ENCODE measurements at places on chromosomes 3 and 15.
A peak's percentile ranks its signal among the peaks of the same experiment; 100 is the strongest.

DNA sequence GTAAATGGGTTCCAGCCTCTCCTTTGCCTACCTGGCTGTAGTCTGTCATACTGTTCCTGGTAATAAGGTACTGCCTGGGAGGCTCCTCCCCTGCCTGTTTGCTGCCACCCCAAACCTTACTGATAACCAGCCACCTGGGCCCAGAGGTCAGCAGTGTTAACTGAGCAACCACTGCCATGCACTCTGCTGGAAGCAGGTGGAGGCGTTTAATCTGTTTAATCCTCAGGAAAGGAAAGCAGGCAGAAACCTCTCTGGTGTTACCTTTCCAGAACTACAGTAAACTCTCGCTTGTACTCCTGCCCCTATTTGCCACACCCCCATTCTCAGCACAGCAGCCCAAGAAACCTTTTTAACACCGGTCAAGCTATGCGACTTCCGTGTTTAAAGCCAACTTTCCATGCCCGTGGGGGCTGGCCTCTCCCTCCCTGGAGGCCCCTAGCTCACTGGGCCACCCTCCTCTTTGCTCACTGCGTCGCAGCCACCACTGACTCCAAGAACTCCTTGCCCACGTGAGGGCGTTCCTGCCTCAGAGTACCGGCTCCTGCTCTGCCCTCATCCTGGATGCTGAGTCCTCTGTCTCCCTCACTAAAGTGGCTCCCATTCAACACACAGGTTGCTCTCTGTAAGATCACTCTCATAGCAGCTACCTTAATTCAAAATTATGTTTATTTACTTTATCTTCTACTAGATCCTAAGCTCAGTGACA, 8.3 kb downstream of the BDH1 start:
- DNase-seq = no peak

- DNase-seq = no peak
These were observed 110.1 kb upstream of the LMOD3 start for GRCh38 chr3:69232482-69232881.

GRCh38 chr15:90306560-90306959, 41.1 kb downstream of the NGRN start:
- no peak for DNase-seq

DNA sequence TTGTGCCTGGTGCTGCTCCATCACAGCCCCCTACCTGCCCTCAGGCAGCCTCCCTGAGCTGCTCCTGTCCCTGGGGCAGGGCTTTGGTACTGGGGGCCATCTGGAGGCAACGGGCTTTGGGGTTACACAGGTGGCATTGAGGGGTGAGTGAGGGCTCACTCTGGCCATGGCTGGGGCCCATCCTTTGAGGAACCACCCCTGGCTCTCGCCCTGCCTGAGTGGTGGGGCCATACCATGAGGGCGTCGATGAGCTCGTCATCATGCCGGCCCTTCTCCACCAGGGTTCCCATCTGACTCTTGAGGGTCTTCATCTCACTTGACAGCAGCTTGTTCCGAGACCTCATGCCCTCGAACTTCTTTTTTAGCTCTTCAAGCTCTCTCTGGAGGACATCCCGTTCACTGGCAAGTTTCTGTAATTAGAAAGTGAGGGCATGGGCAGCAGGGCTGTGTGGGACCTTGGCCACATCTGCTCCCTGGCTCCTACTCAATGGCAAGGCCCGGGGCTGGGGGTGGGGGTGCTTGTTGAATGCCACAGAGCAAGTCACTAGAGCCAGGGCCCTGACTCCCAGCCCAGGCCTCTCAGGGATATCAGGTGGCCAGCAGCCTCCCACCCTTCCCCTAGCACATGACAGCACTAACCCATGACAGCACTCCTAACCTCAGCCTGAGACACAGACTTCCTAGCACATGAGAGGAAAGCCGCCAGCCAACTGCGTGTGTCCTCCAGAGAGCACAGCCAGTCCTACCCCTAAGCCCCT, 33.5 kb downstream of the CCDC13 start:
- no peak for DNase-seq

DNA sequence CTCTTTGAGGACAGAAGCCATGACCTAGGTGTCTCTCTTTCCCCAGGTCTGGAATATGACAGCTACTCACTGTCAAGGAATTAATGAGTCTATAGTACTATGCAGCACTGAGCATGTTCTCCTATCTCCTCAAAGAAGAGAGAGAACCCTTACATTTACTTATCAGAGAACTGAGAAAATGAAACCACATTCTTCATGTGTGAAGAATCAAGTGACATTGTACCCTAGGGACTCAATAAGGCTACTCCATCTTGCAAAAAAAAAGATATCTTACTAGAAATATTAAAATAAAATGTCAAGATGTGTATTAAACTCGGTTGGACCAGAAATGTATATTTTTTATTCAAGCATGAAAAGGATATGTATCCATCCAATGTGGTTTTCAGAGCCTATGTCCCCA, 133.2 kb upstream of the COL8A1 start:
- no peak for DNase-seq

DNA sequence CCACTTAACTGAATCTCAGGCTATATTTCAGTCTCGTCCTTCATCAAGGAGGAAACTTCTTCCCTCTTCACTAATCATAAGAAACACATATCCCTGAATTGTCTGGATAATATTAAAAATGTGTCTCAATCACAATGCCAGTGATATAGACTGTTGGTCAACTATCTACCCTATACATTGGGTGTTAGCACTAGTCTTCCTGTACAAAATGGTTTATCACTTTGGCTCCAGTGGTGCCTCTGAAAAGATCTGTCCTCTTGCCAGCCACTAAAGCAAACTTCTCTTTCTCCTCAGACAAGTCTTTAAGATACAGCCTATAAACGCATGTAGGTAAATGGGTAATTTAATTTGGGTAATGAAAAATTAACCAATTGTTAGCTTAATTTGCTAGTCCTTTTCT, 156.6 kb downstream of the MECOM start:
- no peak for DNase-seq

DNA sequence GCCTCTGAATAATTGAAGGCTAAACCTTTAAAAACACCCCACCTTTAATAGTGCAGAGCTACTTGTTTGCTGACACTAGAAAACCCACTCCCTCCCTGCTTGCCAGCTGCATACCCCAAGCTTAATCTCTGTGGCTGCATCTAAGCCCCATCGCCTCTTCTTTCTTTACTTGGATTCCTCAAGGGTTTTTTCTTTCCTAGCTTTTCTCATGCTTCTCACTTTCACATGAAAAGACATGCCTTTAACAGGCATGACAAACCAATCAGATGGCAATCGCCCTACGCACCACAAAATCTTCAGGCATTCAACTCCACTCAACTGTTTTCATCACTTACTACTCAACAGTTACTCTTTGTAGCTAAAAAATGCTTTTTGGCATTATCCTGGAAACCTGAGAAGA, 77.5 kb downstream of the PLD1 start:
- no peak for DNase-seq

DNA sequence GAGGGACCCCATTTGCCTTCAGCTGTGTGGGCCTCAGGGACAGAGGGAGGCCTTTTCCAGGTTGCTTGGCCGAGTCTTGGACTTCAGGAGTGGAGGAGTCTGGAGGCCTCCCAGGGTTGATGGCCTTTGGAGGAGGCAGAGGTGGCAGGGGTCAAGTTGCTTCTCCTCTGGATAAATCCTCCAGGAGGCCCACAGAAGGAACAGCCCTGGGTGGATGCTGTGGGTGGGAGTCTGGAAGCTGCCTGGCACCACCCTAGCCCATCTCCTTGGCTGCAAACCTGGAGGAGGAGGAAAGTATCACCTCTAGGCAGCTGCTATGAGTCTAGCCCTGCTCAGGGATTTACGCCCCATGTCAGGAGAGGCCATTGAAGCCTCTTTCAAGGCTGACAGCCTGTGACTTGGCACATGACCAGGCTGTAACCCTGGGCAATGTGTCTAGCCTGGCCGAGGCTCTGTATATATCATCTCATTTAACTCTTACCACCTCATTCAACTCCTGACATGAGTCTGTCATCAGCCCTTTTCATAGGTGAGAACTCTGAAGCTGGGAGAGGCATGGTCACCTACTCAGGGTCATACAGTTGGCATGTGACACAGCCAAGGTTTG, 2.9 kb upstream of the PRKCD start:
- no peak for DNase-seq

- DNase-seq = no peak
These were observed 117.4 kb upstream of the LPP start for GRCh38 chr3:188036375-188037194.

DNA sequence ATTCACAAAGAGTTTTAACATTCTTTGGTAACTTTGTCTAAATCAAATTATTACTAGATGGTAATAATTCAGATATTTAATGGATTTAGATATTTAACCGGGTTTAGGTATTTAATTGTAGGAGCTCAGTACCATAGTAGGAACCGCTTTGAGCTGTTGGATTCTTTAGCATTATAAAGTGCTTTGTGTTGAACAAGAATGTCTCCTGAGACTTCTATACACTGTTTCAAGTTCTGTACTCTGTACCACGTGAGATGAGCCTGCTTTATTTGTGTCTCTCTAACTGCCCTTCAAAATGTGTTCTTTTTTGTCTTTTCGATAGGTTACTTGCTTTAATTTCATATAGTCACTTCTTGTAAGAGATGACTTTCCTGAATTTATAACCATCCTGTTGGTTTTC, 36.0 kb downstream of the ZFAND6 start:
- no peak for DNase-seq

DNA sequence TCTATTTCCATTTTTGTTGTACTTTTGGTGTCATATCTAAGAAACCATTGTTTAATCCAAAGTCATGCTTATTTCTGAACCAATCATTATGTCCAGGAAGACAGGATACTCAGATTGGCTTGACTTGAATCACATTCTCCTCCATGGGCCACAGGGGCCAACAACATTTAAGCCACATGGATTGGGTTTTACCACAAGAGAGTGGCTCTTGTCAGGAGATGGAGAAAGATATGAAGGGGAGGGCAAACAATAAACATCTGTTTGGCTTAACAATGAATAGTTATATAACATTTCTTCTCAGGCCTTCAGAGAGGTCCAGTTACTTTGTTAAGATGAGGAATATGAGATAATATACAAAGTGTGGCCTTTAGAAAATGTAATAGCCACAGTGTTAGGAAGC, 44.6 kb downstream of the GXYLT2 start:
- DNase-seq = no peak

DNA sequence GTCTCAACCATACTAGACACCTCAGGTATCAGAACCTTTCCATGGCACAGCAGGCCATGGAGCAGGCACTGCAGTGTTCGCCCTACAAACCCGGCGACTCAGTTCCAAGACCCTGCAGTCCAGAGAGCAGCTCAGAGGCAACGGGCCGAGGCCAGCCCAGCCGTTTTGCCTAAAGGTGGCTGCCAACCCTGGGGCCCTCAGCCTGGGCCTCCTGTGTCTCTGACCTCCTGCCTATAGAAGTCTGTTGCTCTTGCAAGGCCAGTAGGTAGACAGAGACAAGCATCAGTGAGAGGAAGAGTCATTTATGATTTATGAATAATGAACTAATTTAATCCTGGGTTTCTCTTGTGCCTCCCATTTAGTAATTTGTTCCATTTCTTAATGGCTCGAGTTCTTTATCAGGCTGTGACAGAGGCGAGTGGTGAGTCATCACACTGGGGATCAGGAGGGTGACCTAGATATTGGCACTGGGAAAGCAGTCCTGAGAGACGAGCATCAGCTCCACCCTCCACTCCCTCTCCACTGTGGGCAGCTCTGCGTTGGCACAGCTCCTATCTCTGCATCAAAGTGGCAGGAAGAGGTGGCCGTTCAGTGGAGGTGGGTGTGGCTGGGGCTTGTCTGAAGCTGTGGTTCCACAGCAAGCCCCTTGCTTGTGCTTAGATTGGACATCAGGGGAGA, 79.8 kb downstream of the ABHD5 start:
- DNase-seq = peak; percentile 67

DNA sequence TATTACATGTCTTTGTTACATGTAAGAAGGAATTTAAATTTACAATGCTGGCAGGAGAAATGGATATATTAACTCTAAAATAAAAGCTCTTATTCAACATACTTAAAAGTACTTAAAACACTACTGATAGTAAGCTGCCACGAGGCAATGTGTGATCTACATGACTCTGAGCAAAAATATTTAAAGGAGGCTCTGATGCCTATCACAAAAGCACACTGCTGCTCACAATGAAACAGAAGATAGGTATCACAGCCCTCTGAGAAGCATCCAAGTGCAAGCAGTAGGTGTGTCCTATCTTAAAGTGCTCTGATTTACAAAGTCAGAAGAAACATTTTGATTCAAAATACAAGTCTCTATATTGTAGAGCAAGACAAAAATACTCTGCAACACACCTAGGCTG, 371.2 kb upstream of the WNT5A start:
- no peak for DNase-seq

GRCh38 chr3:60431599-60431958, 819.7 kb downstream of the FHIT start:
- DNase-seq = no peak

DNA sequence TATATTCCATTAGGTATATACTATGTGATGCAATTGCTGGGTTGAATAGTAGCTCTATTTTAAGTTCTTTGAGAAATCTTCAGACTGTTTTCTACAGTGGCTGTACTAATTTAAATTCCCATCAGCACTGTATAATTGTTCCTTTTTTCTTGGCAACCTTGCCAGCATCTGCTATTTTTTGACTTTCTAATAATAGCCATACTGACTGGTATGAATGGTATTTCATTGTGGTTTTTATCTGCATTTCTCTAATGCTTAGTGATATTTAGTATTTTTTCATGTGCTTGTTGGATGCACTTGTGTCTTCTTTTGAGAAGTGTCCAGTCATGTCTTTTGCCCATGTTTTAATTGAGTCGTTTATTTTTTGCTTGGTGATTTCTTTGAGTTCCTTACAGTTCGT, 145.1 kb upstream of the PLSCR5 start:
- DNase-seq = no peak

- DNase-seq = no peak
These were observed 20.3 kb downstream of the SETMAR start for GRCh38 chr3:4323246-4324027.

- no peak for DNase-seq
These were observed 27.0 kb downstream of the CRYGS start for GRCh38 chr3:186517218-186517617.

- DNase-seq = no peak
These were observed 202.7 kb downstream of the CNTN4 start for GRCh38 chr3:2301361-2301760.

DNA sequence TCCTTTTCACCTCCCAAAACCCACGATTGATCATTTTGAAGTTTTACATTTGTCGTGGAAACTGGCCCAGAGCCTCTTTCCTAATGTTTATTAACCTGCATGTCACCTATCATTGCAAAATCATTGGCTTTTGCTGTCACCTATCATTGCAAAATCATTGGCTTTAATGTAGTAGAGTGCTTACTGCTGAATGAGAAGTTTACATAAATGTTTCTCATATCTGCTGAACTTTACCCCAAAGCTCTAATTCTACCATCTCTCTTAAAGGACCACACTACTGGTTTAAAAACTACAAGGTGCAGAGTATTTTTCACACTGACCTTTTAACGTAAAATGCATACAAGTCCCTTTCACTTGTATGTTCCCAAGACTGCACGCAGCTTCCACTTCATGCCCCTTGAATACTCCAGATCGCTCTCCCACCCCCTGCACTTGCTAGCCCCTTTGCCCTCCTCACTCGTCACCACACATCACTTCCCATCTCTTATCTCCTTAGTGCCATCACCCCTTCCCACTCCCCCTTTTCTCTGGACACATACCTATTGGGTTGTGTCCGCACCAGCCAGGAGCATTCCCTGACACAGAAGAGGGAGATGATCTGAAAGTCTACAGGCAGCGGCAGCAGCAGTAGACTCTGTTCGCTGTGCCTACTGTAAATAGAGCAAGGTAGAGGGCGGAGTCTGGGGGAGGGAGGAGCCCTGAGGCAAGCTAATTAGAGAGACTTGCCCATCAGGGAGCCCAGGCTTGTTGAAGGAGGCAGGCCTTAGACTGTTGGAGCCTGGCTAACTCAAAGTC, 30.2 kb upstream of the ATOSA start:
- DNase-seq = no peak

GRCh38 chr15:95182091-95182490, 950.7 kb downstream of the MCTP2 start:
- DNase-seq = no peak
